Calu3 (cell line): ENCODE measurements at places on chromosomes 16 and 17. TPM values are rescaled to one million over a fixed set of nuclear protein-coding genes. Genes with fewer than 3 reads are reported as not detected.

The ASPA gene
- total RNA-seq, result not detected in 2 replicates

The TEX19 gene
- total RNA-seq, result not detected in 2 replicates

The ASGR2 gene
- not detected in 2 replicates for total RNA-seq

The CHD9 gene
- total RNA-seq, result 61.8 and 69.5 TPM in 2 replicates

The VAMP2 gene
- total RNA-seq, result 18.1 and 22.1 TPM in 2 replicates

The KRTAP2-2 gene
- not detected in 2 replicates for total RNA-seq

The TBX4 gene
- total RNA-seq, result not detected in 2 replicates

The SMPD3 gene
- total RNA-seq, result 0.42 and 1.2 TPM in 2 replicates

The SYNGR2 gene
- 204 and 229 TPM in 2 replicates for total RNA-seq

DNA sequence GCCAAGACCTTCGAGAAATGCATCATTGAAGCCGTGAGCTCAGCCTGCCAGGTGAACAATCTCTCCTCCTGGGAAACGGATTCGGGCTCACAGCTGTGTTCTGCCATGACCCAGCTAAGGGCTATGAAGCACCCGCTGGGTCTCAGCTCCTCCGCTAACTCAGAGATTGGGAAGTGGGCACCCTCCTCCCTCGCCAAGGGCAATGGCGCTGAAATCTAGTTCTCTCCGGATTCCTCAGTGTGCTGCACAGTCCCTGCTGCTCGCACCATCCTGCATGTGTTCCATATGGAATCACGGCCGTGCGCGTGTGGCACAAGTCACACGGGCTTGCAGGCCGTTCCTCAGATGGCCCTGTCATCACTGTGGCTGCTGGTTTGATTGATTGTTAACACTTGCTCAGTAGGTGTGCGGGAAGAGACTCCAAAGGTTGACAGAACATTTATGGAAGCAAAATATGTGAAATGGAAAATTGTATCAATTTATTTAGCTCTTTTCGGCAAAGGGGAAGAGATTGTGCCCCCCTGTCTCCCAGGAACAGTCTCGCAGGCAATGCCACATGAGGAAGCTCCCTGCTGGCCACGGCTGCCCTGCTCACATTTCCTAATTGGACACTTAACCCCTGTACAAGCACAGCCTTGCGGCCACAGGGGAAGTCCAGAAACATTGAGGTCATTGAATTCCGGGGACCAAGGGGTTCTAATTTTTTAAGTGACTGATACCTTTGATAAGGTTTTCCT, 58.8 kb downstream of the RNF213 start:
- no peaks in the 10 kb centered on the region for H3K4me1 ChIP-seq
- no peak overlapping the region for H3K27ac ChIP-seq
- no peaks in the 10 kb centered on the region for H3K27me3 ChIP-seq
- no peak overlapping the region for H3K4me3 ChIP-seq

- DNase-seq, result no peak
- H3K27me3 ChIP-seq, result no peaks in the 10 kb centered on the region
- no peak overlapping the region for H3K27ac ChIP-seq
- no peak overlapping the region for H3K4me3 ChIP-seq
- H3K36me3 ChIP-seq, result no peaks in the 10 kb centered on the region
Observed at GRCh38 chr16:16163571-16163970, 59.7 kb downstream of the ABCC6 start.

DNA sequence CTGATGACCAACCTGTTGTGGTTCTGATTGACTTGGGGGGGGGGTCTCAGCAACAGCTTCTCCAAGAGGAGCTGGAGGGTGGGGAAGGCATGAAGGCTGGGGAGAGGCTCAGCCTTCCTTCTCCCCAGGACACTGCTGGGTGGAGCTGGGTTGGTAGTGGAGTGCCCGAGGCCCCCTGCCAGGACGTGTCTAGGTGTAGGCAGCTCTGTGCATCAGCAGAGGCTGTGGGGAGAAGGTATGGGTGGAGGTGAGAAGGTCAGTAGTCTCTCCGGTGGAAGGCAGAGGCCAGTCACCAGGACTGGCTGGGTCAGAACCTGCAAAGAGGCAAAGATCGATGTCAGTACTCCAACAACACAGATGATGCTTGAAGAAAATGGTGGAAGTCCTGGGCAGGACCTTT, 3.9 kb downstream of the CHAD start:
- H3K4me1 ChIP-seq, result peaks cover 9% of the 10 kb centered on the region
- H3K36me3 ChIP-seq, result peaks cover 44% of the 10 kb centered on the region
- no peaks in the 10 kb centered on the region for H3K27me3 ChIP-seq

GRCh38 chr16:21224800-21225199, 8.7 kb upstream of the ANKS4B start:
- H3K27ac ChIP-seq, result no peak overlapping the region
- no peaks in the 10 kb centered on the region for H3K36me3 ChIP-seq

- no peaks in the 10 kb centered on the region for H3K4me1 ChIP-seq
- H3K27me3 ChIP-seq, result peaks cover 95% of the 10 kb centered on the region
- no peak overlapping the region for H3K27ac ChIP-seq
- no peaks in the 10 kb centered on the region for H3K36me3 ChIP-seq
Observed at GRCh38 chr17:51397361-51398127, 137.2 kb downstream of the UTP18 start.

- H3K36me3 ChIP-seq, result peaks cover 26% of the 10 kb centered on the region
- no peak for DNase-seq
- peaks cover 22% of the 10 kb centered on the region for H3K4me1 ChIP-seq
- peak overlapping the region; percentile 31 for H3K27ac ChIP-seq
- no peak overlapping the region for H3K4me3 ChIP-seq
Observed at GRCh38 chr16:22235839-22236745, 30.0 kb downstream of the EEF2K start.

DNA sequence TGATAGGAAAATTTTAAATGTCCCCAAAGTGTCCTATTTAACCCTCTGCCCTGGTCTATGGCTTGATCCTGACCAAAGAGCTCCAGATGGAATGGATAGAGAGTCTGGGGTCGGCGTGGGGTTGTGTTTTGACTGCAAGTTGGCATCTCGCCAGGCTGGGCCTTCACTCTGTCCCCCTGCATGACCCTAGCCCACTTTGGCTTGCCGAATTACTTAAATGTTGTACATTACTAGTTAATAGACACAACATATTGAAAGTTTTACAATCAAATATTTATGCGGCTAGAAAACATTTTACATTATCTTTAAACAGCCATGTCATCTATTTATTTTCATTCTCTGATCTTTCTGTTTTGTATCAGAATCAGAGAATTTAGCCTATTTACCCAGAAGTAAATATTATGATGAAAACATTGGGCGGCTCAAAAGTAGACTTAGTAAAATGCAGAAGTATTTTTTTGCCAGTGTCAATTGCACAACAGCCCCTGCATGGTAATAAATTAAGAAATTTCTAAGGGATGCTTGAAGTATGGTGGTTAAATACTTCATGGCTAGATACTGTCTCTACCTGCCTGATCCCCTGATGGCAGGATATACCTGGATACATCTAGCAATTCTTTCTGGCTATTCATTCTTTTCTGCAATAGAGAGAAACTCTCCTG, 18.8 kb upstream of the MYOCD start:
- H3K27me3 ChIP-seq, result peaks cover 23% of the 10 kb centered on the region
- no peak overlapping the region for H3K4me3 ChIP-seq
- DNase-seq, result no peak

DNA sequence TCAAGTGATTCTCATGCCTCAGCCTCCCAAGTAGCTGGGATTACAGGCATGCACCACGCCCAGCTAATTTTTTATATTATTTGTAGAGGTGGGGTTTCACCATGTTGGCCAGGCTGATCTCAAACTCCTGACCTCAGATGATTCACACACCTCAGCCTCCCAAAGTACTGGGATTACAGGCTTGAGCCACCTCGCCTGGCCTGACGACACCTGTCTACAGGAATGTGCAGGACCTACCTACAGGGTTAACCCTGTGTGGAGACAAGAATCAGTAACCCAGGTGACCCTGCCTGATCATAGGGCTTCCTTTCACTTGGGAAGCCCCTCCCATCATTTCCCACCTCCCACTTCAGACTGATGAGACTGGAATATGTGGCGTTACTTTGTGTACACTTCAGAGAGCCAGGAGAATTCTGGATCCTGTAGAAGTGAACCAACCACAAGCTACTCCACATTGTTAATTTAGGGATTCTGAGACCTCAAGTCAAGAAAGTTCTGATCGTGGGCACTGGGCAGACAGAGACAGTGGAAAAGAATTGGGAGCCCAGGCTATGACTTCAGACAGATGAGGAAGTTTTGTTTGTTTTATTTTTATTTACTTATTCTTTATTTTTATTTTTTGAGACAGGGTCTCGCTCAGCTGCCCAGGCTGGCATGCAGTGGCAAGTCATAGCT, 5.7 kb upstream of the MILR1 start:
- H3K4me1 ChIP-seq, result peaks cover 6% of the 10 kb centered on the region
- H3K36me3 ChIP-seq, result no peaks in the 10 kb centered on the region
- no peak overlapping the region for H3K4me3 ChIP-seq
- DNase-seq, result peak; percentile 59

- no peak for DNase-seq
- no peaks in the 10 kb centered on the region for H3K27me3 ChIP-seq
- no peak overlapping the region for H3K4me3 ChIP-seq
- no peak overlapping the region for H3K27ac ChIP-seq
- H3K36me3 ChIP-seq, result peaks cover 64% of the 10 kb centered on the region
Observed at GRCh38 chr16:2085669-2086068, 37.9 kb downstream of the TSC2 start.

DNA sequence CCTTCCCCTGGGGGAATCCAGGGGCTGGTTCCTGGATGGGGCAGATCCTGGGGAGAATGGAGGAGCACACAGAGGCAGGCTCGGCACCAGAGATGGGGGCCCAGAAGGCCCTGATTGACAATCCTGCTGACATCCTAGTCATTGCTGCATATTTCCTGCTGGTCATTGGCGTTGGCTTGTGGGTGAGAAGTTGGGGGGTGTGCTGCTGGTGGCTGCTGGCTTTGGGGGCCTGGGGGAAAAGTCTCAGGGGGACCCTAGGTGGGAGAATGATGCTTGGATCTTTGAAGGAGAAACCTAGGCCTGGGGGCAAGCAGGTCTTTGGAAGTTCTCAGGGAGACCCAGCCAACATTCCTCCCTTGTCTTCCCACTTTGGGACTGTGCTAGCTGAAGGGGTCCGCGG, at the start of gene SLC5A2:
TSS of gene SLC5A2 (plus strand) at position 43 of the 400 bp plus-strand sequence. CDS start at position 57, 14 bp downstream.
- no peak within 1 kb of the TSS for H3K27ac ChIP-seq
- no peak within 1 kb of the TSS for H3K4me3 ChIP-seq
- no peak for DNase-seq

DNA sequence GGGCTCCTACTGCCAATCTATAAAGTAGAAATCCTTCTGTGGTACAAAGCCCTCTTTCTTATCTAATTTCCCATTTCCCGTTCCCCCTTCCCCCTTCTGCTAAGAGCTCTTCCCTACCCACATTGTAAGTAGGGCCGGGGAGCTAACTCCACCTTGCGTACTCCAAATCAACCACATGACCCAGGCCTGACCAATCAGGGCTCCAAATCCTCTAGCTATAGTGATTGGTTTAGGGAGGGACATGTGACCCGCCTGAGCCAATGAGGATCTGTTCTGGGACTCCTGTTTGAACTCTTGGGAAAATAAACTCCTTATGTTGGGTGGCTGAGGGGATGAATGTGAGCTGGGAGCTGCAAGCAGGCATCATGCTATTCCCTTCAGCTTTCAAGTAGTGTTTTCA, 40.9 kb upstream of the MEOX1 start:
- DNase-seq, result peak; percentile 24
- no peaks in the 10 kb centered on the region for H3K4me1 ChIP-seq
- H3K27ac ChIP-seq, result no peak overlapping the region
- H3K4me3 ChIP-seq, result no peak overlapping the region
- no peaks in the 10 kb centered on the region for H3K36me3 ChIP-seq

DNA sequence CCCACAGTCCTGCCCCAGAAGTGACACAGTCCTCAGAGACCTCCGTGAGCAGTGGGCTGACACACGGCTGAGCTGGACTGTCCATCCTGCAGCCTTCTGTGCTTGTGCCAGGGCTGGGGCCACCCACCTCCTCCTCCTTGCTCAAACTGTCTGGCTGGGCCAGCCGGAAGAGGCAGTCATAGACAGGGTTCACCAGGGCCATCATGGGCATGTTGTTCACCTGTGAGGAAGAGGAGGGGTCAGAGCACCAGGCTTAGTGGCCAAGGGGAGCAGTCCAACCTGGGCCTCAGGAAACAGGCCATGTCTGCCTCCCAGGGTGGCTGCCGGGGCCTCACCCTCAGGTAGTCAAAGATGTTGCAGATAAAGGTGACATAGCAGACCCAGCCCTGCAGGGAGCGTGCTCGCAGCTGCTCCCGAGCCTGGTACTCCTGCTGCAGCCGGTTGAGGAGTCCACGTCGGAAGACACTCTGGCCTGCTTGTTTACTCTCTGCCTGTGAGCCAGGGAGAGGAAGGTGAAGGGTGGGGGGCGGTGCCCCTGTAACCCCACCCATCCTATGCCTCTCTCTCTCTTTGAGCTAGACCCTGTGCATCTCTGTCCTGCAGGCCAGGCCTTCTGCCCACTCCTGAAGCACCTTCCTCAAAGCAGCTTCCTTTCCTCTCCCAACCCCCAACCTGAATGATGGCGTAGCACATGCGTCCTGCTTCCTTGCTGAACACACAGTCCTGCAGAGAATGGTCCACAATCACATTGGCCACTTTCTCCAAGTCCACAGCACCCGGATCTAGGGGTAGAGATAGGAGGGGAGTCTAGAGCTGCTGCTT, 3.4 kb downstream of the MIF4GD start:
- no peak overlapping the region for H3K4me3 ChIP-seq
- no peaks in the 10 kb centered on the region for H3K27me3 ChIP-seq
- H3K36me3 ChIP-seq, result peaks cover 73% of the 10 kb centered on the region
- H3K4me1 ChIP-seq, result peaks cover 13% of the 10 kb centered on the region

GRCh38 chr16:47612711-47613110, 151.6 kb downstream of the PHKB start:
- no peak overlapping the region for H3K27ac ChIP-seq
- H3K4me3 ChIP-seq, result no peak overlapping the region
- H3K27me3 ChIP-seq, result no peaks in the 10 kb centered on the region
- H3K4me1 ChIP-seq, result no peaks in the 10 kb centered on the region
- no peaks in the 10 kb centered on the region for H3K36me3 ChIP-seq
